ENCODE measurements at places on chromosomes 5 and 9.

DNA sequence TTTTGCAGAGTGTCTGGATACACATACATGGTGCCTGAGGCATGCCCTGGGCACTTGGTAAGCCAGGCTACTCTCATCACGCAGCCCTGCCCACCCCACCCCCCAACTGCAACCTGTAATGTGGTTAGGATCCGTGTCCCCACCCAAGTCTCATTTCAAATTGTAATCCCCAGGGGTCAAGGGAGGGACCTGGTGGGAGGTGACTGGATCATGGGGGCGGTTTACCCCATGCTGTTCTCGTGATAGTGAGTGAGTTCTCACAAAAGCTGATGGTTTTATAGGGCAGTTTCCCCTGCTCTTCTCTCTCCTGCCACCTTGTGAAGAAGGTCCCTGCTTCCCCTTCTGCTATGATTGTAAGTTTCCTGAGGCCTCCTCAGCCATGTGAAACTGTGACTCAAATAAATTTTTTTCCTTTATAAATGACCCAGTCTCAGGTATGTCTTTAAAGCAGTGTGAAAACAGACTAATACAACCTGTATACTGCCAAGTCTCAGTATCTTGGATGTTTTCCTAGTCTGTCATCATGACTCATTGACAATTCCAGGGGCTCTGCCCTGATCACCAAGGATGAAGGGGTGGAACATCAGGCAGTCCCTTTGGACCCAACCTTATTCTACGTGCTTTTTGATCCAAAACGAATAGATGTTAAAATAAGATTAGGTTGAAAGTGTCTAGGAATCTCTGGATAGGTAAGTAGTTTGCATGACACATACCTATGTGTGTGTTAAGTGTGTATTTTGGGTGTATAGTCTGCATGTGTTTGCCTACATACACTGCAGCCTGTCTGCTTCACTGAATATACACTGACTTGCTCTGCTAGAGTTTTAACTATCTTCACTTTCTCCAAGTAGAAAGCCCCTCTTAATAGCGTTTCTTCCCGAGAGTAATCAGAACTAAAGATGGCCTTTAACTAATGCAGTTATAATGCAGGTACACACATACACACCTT is 293.8 kb downstream of the SLIT3 start:
- no peak for DNase-seq

- no peak for DNase-seq
Observed at GRCh38 chr5:80125962-80126480, 90.9 kb downstream of the THBS4 start.

GRCh38 chr9:90855208-90855902 is 53.7 kb downstream of the SYK start:
- DNase-seq: no peak

GRCh38 chr9:126097679-126098078 is 228.9 kb upstream of the MVB12B start:
- DNase-seq: no peak

GRCh38 chr5:636951-637350 is 24.8 kb downstream of the CEP72 start:
- DNase-seq: no peak

GRCh38 chr5:1167728-1168709 is 33.4 kb upstream of the SLC6A19 start:
- DNase-seq: peak; percentile 73

DNA sequence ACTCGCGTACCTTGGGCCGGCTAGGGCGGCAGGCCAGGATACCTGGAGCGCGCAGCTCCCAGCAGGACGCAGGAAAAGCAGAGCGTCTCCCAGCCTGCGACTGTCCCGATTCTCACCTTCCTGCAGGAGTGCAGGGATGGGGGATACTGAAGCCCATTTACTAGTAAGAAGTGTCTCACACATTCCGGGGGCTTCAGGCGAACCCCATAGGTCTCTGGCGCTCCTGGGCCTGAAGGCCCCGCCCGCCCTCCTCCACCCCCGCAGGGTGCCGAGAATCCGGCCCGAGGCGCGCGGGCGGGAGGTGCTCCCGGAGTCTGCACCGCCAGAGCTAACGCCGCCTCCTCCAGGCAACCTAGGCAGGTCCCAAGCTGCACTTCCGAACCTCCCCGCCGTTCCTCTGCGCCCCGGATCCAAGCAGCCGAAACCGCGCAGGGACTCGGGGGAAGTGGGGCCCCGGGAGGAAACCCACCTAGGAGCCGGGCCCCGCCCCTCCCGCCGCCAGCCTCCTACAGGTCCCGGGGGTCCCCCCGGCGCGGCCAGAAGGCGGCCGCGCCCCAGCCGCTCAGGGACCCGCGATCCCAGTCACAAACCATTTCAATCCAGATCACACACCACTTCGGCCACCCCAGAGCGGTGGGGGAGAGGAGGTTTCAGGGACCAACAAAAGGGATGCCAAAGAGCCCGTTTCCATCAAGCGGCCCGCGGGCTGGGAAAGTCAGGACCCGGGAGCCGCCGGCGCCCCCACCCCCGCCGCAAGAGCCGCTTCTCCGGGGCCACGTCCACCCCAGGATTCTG is 1.2 kb downstream of the ROR2 start:
- peak; percentile 51 for DNase-seq

GRCh38 chr5:127944125-127944524 is 139.4 kb upstream of the SLC12A2 start:
- no peak for DNase-seq

DNA sequence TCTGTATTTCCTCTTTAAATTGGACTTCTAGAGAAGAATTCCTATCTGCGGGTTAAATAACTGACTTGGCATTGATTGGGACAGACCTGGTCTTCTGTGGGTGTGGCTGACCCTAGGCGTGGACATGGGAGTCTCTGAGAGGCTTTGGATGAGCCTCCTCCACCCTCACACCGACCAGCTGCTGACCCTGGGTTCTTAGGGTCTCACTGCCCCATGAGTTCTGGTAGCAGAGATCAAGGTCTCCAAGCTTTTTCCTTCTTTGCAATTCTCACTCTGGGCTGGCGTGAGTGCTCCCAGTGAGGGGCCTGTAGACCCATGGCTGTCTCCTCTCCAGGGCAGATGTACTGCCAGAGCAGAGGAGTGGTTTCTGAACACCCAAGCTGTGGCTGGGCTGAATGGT is 41.6 kb upstream of the PITX1 start:
- DNase-seq: no peak

DNA sequence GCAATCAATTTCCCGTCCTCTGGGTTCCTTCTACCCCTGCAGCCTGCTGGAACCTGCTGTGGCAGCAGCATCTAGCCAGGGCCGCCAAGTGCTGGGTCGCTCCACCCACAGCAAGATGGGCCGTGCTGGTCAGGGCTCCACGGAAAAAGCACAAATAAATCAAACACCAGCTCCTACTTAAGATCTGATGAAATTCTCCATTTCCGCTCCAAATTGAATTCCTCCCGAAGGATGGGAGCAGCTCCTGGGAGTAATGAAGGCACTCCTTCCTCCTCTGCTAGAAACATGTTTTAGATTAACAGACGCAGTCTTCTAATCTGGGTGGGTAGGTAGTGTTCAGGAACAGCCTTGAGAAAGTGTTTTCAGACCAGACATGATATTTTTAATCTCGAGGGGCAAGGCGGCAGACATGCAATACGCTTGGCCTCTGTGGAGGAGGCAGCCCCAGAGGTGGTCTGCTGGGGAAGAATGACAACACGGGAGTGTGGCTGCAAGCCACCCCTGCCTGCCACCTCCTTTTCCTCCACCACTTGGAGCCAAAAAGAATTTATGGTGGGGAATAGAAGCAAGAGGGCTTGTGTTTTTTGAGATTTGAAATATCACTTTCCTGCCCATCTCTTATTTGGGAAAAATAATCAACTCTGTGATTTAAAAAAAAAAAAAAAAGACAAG is 194.1 kb downstream of the AOPEP start:
- DNase-seq: no peak

DNA sequence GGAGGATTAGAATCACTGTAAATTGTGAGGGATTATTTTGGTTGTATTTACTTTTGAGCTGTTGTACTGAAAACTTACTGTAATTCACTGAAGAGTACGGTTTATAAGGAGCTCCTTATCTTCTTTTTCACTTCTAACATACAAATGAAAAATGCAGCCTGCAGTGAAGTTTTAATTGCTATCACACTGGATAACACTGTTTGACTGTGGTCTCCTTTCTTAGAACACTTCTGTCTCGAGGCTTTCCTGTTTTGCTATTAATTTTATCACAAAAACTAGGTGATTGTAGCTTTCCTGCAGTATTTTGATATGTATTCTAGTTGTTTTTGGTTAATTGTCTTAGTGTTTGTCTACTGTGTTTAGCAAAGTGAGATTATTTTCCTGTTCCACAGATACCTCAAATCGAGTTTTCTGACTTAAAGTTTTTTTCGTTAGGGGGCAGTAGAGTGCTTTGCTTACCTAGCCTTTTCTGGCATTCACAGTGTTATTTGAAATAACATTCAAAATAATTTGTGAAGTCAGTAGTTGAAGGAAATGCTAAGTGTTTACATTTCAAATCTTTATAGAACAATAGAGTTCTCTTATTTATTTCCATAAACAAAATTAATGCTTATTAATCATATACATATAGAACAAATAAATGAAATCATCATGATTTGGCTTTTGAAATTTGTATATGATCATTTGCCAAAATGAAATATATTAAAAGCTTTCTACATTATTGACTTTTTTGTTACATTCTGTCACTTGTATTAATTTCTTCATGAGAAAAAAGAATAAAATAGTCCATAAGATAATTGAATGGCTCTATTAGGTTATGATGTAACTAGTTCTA is 52.9 kb downstream of the COMMD10 start:
- DNase-seq: no peak

DNA sequence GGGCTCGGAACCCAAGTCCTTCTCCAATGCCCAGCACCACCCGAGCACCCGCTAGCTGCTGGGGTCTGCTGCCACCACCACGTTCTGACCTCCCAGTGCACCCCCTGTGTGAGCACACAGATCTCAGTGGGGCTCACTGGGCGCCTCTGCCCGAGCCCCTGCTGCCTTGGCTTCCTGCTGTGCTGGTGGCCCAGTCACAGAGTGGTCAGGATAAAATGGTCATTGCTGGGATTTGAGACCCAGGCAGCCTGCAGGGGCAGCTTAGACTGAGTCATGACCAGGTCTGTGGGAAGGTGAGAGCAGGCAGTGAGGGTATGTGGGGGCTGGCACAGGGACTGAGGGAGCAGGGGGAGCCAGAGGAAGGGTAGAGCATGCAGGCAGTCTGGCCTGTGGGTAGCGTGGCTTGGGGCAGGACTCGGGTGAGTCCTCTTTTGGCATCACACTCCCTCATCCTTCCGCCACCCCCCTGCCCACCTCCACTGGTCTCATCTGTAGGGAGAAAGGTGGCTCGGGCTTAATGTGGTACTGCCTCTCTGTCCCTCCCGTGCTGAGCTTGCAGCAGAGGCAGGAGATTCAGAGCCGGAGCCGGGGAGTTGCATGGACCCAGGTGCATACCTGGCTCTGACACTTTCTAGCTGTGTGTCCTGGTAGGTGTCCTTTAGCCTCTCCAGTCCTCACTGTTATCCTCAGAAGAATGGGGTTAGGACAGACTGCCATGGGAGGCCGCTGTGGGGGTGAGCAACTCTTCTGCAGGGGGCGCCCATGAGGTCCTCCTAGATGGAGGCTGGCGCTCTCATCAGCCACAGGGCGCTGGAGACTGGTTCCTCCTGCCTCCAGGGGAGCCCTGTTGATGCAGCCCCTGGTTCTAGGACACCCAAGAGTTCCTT is 32.1 kb downstream of the USP20 start:
- DNase-seq: peak; percentile 64

GRCh38 chr9:16213781-16214515 is 656.5 kb downstream of the BNC2 start:
- no peak for DNase-seq

- no peak for DNase-seq
Observed at GRCh38 chr5:137734962-137735554, 831 bp downstream of the KLHL3 start.

- DNase-seq: no peak
Observed at GRCh38 chr5:164651546-164652275, 1146.3 kb downstream of the MAT2B start.

- DNase-seq: no peak
Observed at GRCh38 chr9:17453751-17454150, 125.1 kb upstream of the SH3GL2 start.

DNA sequence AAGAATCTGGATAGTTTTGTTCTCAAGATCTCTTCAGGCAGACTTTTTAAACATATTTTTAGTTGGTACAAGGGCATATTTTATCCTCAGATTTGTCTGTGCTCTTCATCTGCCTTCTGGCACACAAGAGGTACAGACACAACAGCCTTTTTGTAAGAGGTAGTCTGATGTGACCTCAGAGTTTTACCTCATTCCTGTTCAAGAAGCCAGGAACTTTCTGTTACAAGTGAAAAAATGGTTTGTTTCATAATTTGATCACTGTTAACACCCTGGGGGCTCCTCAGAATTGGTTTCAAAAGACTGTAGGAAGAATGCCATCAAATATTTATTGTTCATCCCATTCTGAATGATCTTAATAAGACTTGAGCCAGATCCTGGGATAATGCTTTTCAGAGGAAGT is 136.7 kb downstream of the PRKACG start:
- DNase-seq: no peak

DNA sequence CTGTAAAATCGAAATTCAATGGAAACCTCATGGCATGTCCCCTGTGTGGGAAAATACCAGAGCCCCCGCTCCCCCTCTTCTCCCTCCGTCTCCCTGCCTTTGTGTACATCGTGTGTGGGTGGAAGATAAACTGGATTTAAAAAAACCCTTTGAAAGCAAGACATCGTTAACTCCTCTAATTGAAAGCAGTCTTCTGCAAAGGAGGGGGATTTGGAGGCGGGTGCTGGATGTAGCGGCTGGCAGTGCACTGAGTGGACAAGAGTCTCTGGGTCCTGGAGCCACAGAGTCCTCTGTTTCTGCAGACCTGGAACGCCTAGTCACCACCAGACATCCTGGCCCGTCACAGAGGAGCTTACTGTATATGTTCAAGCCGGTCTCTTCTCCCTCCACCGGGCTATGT is 169.4 kb downstream of the PAPPA start:
- DNase-seq: no peak

- no peak for DNase-seq
Observed at GRCh38 chr5:152592416-152592815, 187.3 kb upstream of the NMUR2 start.

GRCh38 chr5:37837414-37838032 is 2.3 kb downstream of the GDNF start:
- DNase-seq: peak; percentile 88

GRCh38 chr5:119400245-119400644 is 44.4 kb downstream of the TNFAIP8 start:
- DNase-seq: peak; percentile 47

- DNase-seq: no peak
Observed at GRCh38 chr5:116242343-116242742, 157.5 kb downstream of the COMMD10 start.

- DNase-seq: no peak
Observed at GRCh38 chr5:82313016-82313415, 34.9 kb upstream of the RPS23 start.

- no peak for DNase-seq
Observed at GRCh38 chr9:126973651-126974529, 59.3 kb downstream of the RALGPS1 start.

DNA sequence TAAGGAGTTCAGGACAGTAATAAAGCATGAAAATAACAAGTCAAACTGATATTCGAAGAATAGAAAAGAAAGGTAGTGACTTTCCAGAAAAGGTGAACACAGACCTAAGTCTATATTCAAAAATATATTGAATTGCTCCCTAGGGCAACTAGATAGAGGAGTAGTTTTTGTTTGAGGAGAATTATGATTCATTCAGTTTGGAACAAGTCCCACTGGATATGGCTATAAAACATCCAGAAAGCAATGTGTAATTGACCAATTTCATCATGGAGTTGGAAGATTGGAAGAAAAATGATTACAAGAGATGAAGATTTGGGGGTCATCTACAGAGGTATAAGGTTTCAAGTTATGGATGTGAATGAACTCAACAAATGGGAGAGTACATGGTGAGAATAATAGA is 117.5 kb upstream of the ZNF462 start:
- DNase-seq: no peak

- DNase-seq: no peak
Observed at GRCh38 chr9:74303945-74304344, 193.2 kb upstream of the RORB start.

Measured in activated T-cell treated with anti-CD3 and anti-CD28 coated beads, Interleukin-2, amount 50 U/mL, for 48 hours (primary cell).